Thoracic aorta (tissue), 2 donors: ENCODE measurements at places on chromosomes 11 and 22.

GRCh38 chr22:23118647-23119493, 22.9 kb downstream of the RSPH14 start:
- no peak for DNase-seq
- no peak overlapping the region for H3K4me3 ChIP-seq
- H3K36me3 ChIP-seq = no peaks in the 10 kb centered on the region
- H3K4me1 ChIP-seq = no peaks in the 10 kb centered on the region
- no peak overlapping the region for H3K27ac ChIP-seq
- H3K27me3 ChIP-seq = no peaks in the 10 kb centered on the region

DNA sequence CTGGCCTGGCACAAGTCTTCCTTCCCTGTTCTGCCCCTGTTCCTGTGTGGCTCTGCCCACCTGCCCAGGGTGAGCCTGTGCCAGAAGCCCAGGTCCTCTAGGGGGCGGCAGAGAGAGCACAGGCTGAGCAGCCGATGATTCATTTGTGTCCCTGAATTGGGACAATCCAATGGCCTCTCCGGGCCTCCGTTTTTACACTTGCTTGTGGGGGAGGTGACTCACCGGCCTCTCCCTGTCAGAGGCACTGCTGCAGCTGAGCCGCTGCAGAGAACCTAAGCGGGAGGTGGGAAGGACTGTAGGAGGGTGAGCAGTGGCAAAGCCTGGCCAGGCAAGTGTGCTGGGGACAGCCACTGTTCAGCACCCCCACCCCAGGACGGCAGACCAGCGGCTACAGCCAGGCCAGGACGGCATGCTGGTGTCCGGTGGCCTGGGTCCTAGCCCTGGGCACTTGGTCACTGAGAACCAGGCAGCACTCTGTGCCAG, 65.2 kb upstream of the LMO1 start:
- DNase-seq = peak; percentile 12
- H3K27ac ChIP-seq = no peak overlapping the region
- no peaks in the 10 kb centered on the region for H3K27me3 ChIP-seq
- H3K4me1 ChIP-seq = no peaks in the 10 kb centered on the region
- H3K4me3 ChIP-seq = peak overlapping the region; percentile 16

GRCh38 chr11:124934862-124935547, 842 bp downstream of the HEPACAM start:
- no peak overlapping the region for H3K27ac ChIP-seq
- no peaks in the 10 kb centered on the region for H3K4me1 ChIP-seq
- no peaks in the 10 kb centered on the region for H3K36me3 ChIP-seq
- H3K4me3 ChIP-seq = no peak overlapping the region
- no peak for DNase-seq

DNA sequence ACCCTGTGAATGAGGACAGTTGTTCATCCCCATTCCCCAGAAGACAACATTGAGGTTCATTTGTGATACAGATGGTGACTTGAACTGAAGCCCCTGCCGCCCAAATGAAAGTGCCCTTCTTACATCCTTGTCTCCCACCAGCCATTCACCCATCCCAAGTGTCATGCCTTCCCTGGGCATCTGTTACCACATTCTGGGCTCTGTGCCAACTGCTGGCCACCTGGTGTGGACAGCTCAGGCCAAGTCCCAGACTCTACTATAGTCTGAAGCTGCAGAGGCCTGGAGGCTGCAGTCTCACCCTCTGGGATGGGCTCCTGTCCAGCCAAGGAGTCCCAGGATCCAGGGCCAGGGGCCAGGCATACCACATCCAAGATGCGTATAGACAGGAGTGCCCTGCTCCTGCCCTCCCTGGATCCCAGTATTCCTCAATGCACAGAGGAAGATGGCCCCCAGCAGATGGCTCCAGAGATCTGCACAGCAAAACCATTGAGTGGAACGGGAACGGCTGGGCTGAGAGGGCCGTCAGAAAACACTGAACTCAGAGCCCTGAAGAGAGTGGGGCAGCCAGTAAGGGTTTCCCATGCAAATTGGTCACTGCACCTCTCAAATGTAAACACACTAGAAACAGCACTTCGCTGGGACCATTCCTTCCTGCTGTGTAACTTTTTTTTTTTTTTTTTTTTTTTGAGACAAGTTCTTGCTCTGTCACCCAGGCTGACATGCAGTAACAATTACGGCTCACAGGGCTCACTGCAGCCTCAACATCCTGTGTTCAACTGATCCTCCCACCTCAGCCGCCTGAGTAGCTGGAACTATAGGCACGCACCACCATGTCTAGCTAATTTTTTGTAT, 22.8 kb downstream of the ARRB1 start:
- no peak overlapping the region for H3K4me3 ChIP-seq
- no peaks in the 10 kb centered on the region for H3K36me3 ChIP-seq
- peaks cover 8% of the 10 kb centered on the region for H3K4me1 ChIP-seq
- no peaks in the 10 kb centered on the region for H3K27me3 ChIP-seq

DNA sequence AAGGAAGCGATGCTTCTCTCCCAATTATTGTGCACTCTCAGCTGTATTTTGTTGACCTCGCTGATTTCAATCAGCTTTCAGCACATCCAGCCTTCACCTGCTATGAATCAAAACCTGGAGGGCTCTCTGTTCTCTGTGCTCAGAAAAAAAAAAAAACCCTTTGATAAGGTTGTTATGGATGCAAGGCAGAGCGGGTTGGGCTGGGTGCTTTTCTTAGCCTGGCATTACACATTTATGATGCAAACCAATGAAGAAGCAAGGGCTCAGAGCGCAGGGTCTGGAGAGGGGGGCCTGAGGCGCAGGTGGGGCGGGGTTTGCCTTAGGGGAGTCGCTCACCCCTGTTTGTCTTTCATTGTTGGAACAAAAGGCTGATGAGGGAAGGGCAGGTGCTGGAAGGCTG, 86.0 kb upstream of the CADM1 start:
- H3K27ac ChIP-seq = no peak overlapping the region
- no peaks in the 10 kb centered on the region for H3K27me3 ChIP-seq
- no peaks in the 10 kb centered on the region for H3K4me1 ChIP-seq
- DNase-seq = no peak
- no peaks in the 10 kb centered on the region for H3K36me3 ChIP-seq
- no peak overlapping the region for H3K4me3 ChIP-seq

DNA sequence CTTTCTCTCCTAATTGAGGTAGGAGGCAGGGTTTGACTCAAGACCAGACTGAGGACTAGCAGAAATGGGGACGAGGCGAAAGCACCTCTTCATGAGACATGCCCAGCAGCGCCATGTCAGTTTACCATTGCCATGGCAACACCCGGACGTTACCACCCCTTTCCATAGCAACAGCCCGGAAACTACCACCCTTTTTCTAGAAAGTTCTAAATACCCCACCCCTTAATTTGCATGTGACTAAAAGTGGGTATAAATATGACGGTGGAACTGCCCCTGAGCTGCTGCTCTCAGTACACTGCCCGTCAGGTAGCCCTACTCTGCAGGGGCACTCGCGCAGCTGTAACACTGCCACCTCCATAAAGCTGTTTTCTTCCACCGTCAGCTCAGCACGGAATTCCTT, 5.9 kb upstream of the RAC2 start:
- H3K4me1 ChIP-seq = no peaks in the 10 kb centered on the region
- H3K36me3 ChIP-seq = no peaks in the 10 kb centered on the region
- no peak overlapping the region for H3K27ac ChIP-seq
- H3K4me3 ChIP-seq = no peak overlapping the region
- H3K27me3 ChIP-seq = no peaks in the 10 kb centered on the region

DNA sequence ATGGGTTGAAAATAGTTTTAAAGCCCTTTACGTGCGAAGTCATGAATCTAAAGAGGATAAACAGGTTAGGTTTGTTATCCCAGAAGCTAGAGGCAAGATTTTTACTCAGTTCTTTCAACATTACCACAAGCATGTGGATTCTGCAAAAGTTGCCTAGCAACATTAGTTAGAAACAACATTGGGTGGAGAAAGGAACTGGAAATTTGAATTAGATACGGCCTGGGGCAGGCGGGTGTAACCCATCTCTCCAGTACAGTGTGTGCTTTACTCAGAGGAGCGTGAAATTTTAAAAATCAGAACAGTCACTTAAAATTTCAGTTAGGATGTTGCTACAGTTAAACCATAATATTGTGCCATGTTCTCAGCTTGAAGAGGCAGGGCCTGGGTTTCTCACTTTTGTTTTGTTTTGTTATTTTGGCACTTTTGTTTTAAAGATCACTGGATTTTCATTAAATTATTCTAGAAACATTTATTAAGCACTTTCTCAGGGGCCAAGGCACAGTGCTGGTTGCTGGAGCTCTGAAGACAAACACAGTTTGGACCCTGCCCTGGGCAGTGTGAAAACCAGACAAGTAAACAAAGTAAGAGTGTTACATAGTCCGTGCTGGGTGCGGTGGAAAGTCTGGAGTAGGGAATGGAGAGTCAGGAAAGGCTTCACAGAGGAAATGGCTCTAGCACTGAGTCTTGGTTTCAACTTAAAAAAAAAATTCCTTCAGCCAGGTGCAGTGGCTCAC, 4.4 kb upstream of the WEE1 start:
- H3K27me3 ChIP-seq = no peaks in the 10 kb centered on the region
- peak overlapping the region; percentile 7 for H3K4me3 ChIP-seq
- H3K4me1 ChIP-seq = peaks cover 16% of the 10 kb centered on the region
- no peak for DNase-seq

DNA sequence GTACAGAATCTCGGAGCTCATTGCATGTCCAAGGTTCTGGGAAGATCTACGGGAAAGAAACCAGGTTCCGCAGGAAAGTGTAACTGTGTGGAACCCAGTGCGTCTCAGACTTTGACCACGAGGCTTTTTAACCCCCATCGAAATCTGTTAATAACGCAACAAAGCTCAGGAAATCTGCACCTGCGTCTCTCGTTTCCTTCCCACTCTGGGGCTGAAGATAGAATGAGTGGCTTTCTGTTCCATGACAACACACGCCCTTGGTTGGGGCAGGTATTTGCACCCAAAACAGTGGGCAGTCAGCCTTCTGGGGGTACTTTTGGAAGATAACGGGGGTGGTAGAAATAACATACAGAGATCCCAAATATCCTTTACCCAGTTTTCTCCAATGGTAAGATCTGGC, 38.5 kb downstream of the ISX start:
- no peak for DNase-seq
- H3K4me1 ChIP-seq = no peaks in the 10 kb centered on the region

GRCh38 chr11:130094614-130095013, 24.9 kb downstream of the APLP2 start:
- no peaks in the 10 kb centered on the region for H3K36me3 ChIP-seq
- H3K4me3 ChIP-seq = no peak overlapping the region
- no peaks in the 10 kb centered on the region for H3K27me3 ChIP-seq
- no peak overlapping the region for H3K27ac ChIP-seq

GRCh38 chr11:13349046-13349445, 71.5 kb downstream of the BMAL1 start:
- no peak overlapping the region for H3K27ac ChIP-seq
- no peak for DNase-seq
- H3K4me1 ChIP-seq = no peaks in the 10 kb centered on the region
- H3K36me3 ChIP-seq = peaks cover 2% of the 10 kb centered on the region
- no peak overlapping the region for H3K4me3 ChIP-seq
- H3K27me3 ChIP-seq = no peaks in the 10 kb centered on the region

DNA sequence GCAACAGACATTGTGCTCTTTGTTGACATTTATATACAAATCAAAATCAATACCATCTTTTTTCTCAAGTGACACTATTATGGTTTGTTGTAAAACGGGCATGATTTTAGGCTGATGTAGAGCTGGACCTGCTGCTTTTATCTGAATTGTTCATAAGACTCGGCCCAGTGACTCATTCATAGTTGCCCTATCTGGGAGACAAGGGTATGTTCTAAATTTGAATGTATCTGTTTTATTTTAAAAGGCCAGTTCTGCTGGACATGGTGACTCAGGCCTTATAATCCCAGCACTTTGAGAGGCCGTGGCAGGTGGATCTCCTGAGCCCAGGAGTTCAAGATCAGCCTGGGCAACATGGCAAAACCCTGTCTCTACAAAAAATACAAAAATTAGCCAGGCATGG, 39.3 kb downstream of the CEP295 start:
- DNase-seq = no peak
- H3K36me3 ChIP-seq = peaks cover 21% of the 10 kb centered on the region
- no peak overlapping the region for H3K27ac ChIP-seq
- H3K4me1 ChIP-seq = no peaks in the 10 kb centered on the region
- H3K27me3 ChIP-seq = no peaks in the 10 kb centered on the region

- H3K27ac ChIP-seq = no peak overlapping the region
- no peaks in the 10 kb centered on the region for H3K4me1 ChIP-seq
- no peak overlapping the region for H3K4me3 ChIP-seq
- no peaks in the 10 kb centered on the region for H3K36me3 ChIP-seq
These were observed 444.4 kb downstream of the BUD13 start for GRCh38 chr11:116328391-116328790.

GRCh38 chr11:69698362-69698761, 5.5 kb downstream of the FGF19 start:
- peaks cover 15% of the 10 kb centered on the region for H3K27me3 ChIP-seq
- H3K36me3 ChIP-seq = no peaks in the 10 kb centered on the region
- no peak overlapping the region for H3K4me3 ChIP-seq
- peaks cover 4% of the 10 kb centered on the region for H3K4me1 ChIP-seq
- DNase-seq = no peak
- no peak overlapping the region for H3K27ac ChIP-seq

DNA sequence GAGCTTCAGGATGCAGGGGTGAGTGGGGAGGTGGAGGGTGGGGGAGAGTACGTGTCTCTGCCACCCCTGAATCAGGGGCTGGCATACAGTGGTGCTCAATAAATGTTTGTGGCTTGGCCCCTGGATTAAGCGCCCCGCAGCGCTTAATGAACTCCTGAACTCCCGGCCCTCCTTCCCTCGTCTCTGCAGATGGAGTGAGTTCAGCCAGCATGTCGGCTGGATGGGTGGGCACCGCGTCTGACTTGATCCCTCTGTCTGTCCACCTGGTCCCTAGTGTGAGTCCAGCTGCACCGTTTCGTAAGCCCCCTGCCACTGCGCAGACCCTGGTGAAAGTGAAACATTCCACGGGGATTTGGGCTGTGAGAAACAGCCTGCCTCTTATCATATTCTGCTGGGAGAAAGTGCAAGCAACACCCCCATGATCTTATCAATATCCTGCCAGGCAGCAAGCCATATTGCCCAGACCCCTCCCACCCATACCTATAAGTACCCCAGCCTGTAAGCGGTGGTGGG, 12.0 kb upstream of the MRGPRD start:
- H3K4me3 ChIP-seq = no peak overlapping the region
- H3K27ac ChIP-seq = no peak overlapping the region
- H3K36me3 ChIP-seq = no peaks in the 10 kb centered on the region

DNA sequence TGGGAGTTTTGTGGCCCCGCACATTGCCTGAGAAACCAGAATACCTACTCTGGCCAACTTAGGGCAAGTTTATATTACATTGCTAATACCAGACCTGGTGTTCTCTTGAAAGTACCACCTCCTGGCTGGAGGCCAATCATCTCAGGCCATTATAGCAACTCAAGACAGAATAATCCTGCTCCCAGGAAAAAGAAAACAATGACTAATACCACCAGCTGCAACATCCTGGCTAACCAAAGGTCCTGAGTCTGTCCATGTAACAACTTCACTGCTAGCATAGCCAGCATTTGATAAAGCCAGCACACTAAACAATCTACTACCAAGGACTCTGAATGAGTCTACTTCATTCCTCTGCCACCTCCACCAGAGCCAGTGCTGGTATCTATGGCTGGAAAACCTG, 1298.7 kb upstream of the CNTN5 start:
- no peaks in the 10 kb centered on the region for H3K4me1 ChIP-seq
- H3K4me3 ChIP-seq = no peak overlapping the region
- DNase-seq = no peak
- no peaks in the 10 kb centered on the region for H3K27me3 ChIP-seq
- no peaks in the 10 kb centered on the region for H3K36me3 ChIP-seq
- H3K27ac ChIP-seq = no peak overlapping the region

- no peaks in the 10 kb centered on the region for H3K36me3 ChIP-seq
- no peak for DNase-seq
- H3K27me3 ChIP-seq = no peaks in the 10 kb centered on the region
- H3K4me1 ChIP-seq = peaks cover 37% of the 10 kb centered on the region
These were observed 5.4 kb downstream of the FADS2 start for GRCh38 chr11:61833471-61833870.
